ENCODE measurements at places on chromosomes 13 and 19.

- peak overlapping the region; percentile 33 for H3K4me3 ChIP-seq
- no peak for DNase-seq
- no peaks in the 10 kb centered on the region for H3K4me1 ChIP-seq
- H3K36me3 ChIP-seq: no peaks in the 10 kb centered on the region
- H3K27ac ChIP-seq: no peak overlapping the region
Measured at GRCh38 chr19:7505682-7506384, 10.1 kb upstream of the ZNF358 start.

DNA sequence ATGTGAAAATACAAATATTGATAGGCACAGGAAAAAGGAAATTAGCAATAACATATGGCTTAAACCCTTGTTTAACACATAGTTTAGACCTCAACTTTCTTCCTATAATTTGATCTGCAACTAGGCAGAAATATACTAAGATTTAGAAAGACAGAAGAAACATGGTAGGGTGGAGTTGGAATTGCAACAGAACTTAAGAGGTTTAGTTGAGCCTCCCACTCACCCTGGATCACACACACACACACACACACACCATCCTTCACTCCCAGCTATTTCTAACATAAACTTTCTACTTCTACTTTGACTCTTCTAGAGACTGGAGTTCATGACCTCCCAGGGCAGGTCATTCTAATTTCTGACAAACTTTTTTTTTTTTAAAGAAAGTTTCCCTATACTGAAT, 47.4 kb downstream of the FLT3 start:
- H3K4me1 ChIP-seq: peaks cover 2% of the 10 kb centered on the region
- H3K27me3 ChIP-seq: no peaks in the 10 kb centered on the region
- DNase-seq: no peak
- no peak overlapping the region for H3K4me3 ChIP-seq

DNA sequence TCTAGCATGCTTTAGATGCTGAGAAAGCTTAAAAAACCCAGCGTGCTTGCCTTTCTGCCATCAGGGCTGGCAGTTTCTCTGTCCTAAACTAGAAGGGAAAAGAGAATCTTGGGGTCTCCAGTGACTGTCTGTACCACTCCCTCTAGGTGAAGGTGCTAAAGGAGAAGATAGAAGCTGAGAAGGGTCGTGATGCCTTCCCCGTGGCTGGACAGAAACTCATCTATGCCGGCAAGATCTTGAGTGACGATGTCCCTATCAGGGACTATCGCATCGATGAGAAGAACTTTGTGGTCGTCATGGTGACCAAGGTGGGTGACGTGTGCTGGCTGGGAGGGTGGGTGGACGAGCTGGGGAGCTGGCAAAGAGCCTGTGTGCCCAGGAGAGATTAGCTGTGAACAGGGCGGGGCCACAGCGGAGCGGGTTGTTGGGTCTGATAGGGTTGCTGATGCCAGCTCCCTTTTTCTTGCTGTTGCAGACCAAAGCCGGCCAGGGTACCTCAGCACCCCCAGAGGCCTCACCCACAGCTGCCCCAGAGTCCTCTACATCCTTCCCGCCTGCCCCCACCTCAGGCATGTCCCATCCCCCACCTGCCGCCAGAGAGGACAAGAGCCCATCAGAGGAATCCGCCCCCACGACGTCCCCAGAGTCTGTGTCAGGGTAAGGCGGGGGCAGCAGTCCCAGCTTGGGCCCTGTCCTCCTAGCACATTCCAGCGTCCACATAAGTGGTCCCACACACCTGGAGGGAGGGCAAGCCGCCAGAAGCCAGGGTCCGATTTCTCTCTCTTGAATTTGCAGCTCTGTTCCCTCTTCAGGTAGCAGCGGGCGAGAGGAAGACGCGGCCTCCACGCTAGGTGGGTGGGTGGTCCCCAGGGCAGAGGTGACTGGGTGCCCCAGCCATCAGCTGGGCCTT, 2.3 kb downstream of the RAD23A start:
- no peak overlapping the region for H3K4me3 ChIP-seq
- H3K4me1 ChIP-seq: no peaks in the 10 kb centered on the region
- DNase-seq: no peak
- no peaks in the 10 kb centered on the region for H3K27me3 ChIP-seq
- H3K36me3 ChIP-seq: peaks cover 37% of the 10 kb centered on the region
- no peak overlapping the region for H3K27ac ChIP-seq

GRCh38 chr13:102291587-102292218, 110.1 kb downstream of the FGF14 start:
- H3K36me3 ChIP-seq: no peaks in the 10 kb centered on the region
- no peak for DNase-seq
- H3K4me1 ChIP-seq: no peaks in the 10 kb centered on the region
- H3K27ac ChIP-seq: no peak overlapping the region

DNA sequence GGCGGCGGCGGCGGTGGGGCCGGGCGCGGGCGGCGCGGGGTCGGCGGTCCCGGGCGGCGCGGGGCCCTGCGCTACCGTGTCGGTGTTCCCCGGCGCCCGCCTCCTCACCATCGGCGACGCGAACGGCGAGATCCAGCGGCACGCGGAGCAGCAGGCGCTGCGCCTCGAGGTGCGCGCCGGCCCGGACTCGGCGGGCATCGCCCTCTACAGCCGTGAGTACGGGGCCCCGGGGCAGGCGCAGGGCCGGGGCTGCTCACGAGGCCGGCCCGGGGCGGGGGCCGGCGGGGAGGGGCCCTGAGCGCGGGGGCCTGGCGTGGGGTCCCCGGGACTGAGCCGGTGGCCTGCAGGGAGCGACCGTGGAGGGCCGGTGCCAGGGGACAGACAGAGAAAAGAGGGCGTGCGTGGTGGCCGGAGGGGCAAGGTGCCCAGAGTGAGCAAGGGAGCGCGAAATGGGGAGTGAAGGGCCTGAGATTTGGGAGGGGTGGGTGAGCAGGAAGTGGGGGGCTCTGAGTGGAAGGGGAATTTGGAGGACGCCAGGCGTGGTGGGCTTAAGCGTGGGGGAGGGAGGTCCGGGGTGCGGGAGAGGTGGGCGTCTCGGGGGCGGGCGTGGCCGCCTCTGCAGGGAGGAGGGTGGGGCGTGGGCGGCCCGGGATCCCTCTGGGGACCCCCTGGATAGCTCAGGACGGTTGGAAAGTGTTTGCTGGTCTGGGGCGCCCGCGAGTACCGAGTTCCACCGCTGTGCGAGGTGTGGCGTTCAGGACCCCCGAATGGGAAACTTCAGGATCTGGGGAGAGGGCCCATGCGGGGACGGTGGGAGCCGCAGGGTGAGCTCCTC, 575 bp downstream of the CARM1 start:
- no peaks in the 10 kb centered on the region for H3K36me3 ChIP-seq
- H3K4me1 ChIP-seq: no peaks in the 10 kb centered on the region
- H3K27ac ChIP-seq: no peak overlapping the region
- H3K27me3 ChIP-seq: no peaks in the 10 kb centered on the region

- DNase-seq: no peak
- no peak overlapping the region for H3K27ac ChIP-seq
- no peaks in the 10 kb centered on the region for H3K27me3 ChIP-seq
Measured at GRCh38 chr13:34303346-34303745, 485.4 kb downstream of the RFC3 start.

DNA sequence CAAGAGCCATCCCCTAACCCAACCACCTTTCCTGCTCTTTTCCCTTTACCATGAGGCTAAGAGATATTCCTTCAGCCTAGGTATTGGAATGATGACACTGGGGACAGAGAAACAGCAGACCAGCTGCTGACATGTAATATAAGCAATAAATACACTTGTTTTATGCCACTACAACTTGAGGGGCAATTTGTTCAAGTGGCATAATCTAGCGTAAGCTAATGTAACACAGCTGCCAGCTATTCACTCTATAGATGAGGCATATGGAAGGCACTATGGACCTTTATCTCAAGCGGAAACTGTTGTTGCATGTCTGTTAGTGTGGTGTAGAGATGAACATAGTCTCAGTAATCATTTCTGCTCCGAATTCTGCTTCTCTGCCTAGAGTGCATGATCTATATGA, 111.1 kb downstream of the STARD13 start:
- H3K27me3 ChIP-seq: 0 out of 2 replicates have a peak, but pooled peaks cover 2% of the 10 kb centered on the region
- H3K4me1 ChIP-seq: no peaks in the 10 kb centered on the region
- no peak overlapping the region for H3K4me3 ChIP-seq
- H3K36me3 ChIP-seq: no peaks in the 10 kb centered on the region

- no peak for DNase-seq
- H3K27me3 ChIP-seq: no peaks in the 10 kb centered on the region
- no peak overlapping the region for H3K27ac ChIP-seq
- no peaks in the 10 kb centered on the region for H3K4me1 ChIP-seq
Measured at GRCh38 chr19:49544154-49544553, 16.4 kb downstream of the RCN3 start.

DNA sequence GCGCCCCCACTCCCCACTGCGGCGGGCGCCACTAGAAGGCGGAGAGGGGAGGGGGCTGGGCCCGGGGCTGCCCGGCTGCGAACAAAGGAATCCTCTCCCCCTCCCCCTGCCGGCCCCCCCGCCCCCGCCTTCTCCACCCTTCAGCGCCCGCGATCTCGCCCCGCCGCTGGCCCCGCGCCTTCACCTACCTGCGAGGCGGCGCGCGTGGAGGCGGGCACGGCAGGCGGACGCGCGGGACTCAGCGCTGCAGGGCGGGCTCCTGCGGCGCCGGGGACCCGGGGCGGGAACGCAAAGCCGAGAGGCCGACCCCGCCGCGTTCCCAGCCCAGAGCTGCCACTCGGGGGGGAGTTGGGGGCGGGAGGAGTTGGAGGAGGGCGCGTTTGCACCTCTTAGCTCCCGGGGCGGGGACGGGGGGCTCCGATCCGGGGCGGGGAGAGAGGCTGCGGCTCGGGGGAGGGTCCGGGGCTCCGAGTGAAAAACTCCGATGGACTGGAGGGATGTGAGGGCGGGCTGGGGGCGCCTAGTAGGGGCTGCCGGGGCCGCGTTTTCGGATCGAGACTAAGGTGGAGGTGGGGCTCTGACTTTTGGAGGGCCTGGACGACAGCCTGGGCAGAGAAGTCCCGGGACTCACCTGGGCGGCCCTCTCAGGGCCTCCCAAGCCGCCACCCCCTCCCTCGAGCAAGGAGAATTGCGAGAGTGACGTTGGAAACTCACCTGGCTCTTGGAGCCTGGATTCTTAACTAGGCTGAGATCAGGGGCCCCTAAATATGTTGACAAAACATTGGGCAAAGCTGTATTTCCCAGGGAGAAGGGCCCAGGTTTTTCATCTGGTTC, at the start of gene FBN3:
TSS of gene FBN3 (minus strand) at position 332 of the 834 bp plus-strand sequence. CDS start 2,112 bp downstream, outside the sequence.
- H3K4me3 ChIP-seq: peak within 1 kb of the TSS; percentile 58
- H3K27ac ChIP-seq: no peak within 1 kb of the TSS
- H3K36me3 ChIP-seq: peaks cover 5% of the 10 kb centered on the region
- no peak for DNase-seq

DNA sequence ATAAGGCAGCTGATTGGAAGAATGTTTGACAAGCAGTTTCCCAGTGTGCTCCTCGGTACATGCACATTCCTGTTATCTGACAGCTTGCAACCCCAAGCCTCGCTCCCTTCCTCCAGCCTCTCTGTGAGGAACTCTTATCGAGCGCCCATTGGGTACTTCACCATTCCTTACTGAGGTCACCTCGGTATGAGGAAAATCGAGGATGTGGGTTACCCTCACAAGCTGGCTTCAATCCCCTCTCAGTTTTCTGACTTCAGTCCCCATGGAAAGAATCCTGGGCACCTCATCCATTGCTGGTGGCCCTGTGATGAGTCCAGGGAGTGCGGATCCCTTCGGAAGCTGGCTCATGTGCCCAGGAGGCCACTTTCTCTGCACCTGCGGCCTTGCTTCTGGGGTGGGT, 17.3 kb downstream of the TEX29 start:
- H3K27me3 ChIP-seq: no peaks in the 10 kb centered on the region
- DNase-seq: no peak
- no peak overlapping the region for H3K4me3 ChIP-seq
- H3K36me3 ChIP-seq: no peaks in the 10 kb centered on the region
- no peak overlapping the region for H3K27ac ChIP-seq
- H3K4me1 ChIP-seq: no peaks in the 10 kb centered on the region

DNA sequence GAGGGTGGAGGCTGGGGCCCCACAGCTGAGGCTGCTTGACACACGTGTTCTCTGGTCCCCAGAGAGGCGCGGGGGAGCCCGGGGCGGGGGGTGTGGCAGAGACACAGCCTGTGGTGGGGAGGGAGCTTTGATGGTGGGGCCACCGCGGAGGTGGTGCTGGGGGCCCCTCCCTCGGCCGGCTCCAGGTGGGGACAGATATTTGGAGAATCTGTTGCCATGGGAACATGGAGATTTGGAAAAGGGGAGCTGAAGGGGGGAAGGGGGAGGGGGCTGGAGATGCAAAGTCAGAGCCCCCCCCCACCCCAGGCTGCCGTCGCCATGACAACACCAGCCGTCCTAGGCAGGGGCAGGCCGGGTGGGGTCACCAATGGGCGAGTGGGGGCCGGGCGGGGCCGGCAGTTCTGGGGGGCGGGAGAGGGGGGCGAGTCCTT, 1.2 kb downstream of the PRKCG start:
- H3K36me3 ChIP-seq: no peaks in the 10 kb centered on the region
- no peak for DNase-seq
- H3K27ac ChIP-seq: no peak overlapping the region
- no peaks in the 10 kb centered on the region for H3K27me3 ChIP-seq

GRCh38 chr13:90806016-90806615, 541.4 kb upstream of the MIR17HG start:
- H3K36me3 ChIP-seq: no peaks in the 10 kb centered on the region
- no peaks in the 10 kb centered on the region for H3K4me1 ChIP-seq
- H3K27me3 ChIP-seq: no peaks in the 10 kb centered on the region
- H3K4me3 ChIP-seq: no peak overlapping the region
- no peak for DNase-seq
- no peak overlapping the region for H3K27ac ChIP-seq

DNA sequence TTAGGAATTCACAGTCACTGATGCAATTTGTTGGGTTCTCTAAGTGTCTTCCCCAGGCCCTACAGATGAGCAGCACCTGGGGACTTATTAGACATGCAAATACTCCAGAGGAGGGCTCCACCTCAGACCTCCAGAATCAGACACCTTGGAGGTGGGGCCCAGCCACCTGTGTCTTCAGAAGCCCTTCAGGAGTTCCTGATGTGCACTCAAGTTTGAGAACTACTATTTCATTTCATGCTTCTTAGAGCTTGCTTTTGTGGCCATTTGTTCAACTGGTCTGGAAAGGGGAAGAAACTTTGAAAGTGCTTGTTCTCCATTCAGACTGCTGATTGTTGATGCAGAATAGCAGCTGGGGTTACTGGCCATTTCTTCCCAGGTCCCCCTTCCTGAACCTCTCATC, 472.0 kb downstream of the COG6 start:
- H3K27ac ChIP-seq: no peak overlapping the region
- H3K4me3 ChIP-seq: no peak overlapping the region
- no peak for DNase-seq
- no peaks in the 10 kb centered on the region for H3K27me3 ChIP-seq

- no peak for DNase-seq
- peak overlapping the region; percentile 86 for H3K4me3 ChIP-seq
Measured at GRCh38 chr19:16571822-16572331, 338 bp downstream of the SLC35E1 start.

- H3K4me1 ChIP-seq: no peaks in the 10 kb centered on the region
- no peak for DNase-seq
- H3K27ac ChIP-seq: no peak overlapping the region
- H3K27me3 ChIP-seq: no peaks in the 10 kb centered on the region
- no peaks in the 10 kb centered on the region for H3K36me3 ChIP-seq
- H3K4me3 ChIP-seq: no peak overlapping the region
Measured at GRCh38 chr13:61128850-61129645, 286.6 kb downstream of the PCDH20 start.

- H3K27ac ChIP-seq: no peak overlapping the region
- no peak for DNase-seq
- H3K4me1 ChIP-seq: peaks cover 7% of the 10 kb centered on the region
- H3K27me3 ChIP-seq: no peaks in the 10 kb centered on the region
- no peak overlapping the region for H3K4me3 ChIP-seq
Measured at GRCh38 chr13:26787961-26788360, 27.4 kb upstream of the GPR12 start.
